ENCODE measurements at places on chromosomes 2 and 18. TPM values are rescaled to one million over a fixed set of nuclear protein-coding genes. Genes with fewer than 3 reads are reported as not detected.
A peak's percentile ranks its signal among the peaks of the same experiment; 100 is the strongest.

DNA sequence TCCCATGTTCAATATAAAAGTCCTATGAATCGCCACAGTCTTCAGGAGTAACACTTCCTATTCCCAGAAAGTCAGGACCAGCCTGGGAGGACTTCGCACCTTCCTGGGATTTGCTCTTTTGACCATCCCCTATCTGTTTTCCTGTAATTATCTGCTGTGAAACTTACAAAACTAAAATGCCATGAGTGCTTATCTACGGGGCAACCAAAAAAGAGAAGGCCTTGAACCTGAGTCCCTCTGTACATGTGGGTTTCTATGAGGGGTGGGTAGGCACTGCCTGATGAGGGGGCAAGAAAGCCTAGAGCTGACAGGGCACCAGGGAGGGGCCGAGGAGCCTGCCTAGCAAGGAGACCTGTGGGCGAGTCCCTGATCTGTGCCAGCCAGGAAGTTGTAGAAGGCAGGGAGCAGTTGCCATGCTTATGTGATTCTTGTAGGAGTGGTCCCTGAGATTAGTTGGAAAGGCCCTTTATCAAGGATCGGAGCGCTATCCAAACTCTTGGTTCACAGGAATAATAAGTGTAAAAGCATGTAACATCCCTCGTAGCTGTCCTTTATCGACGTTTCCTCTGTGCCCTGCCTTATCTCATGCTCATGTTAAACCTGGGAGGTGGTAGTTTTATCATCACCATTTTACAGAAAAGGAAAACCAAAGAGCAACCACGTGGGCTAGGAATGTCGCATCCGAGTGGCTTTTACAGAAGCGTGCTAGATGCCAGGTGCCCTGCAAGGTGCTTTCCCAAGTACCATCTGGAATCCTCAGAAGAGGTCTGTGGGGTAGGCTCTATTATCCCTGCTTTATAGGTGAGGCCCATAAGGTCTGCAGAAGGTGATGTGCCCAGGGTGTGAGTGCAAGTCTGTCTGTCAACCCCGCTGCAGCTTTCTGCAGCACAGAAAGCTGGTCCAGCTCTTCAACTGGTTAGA lies 111.8 kb downstream of the B3GNT2 start:
- no peak for DNase-seq

GRCh38 chr2:217930761-217931563 lies 71.8 kb downstream of the TNS1 start:
- no peak for DNase-seq

GRCh38 chr2:73832930-73833329 lies 4.2 kb downstream of the STAMBP start:
- no peak for DNase-seq

DNA sequence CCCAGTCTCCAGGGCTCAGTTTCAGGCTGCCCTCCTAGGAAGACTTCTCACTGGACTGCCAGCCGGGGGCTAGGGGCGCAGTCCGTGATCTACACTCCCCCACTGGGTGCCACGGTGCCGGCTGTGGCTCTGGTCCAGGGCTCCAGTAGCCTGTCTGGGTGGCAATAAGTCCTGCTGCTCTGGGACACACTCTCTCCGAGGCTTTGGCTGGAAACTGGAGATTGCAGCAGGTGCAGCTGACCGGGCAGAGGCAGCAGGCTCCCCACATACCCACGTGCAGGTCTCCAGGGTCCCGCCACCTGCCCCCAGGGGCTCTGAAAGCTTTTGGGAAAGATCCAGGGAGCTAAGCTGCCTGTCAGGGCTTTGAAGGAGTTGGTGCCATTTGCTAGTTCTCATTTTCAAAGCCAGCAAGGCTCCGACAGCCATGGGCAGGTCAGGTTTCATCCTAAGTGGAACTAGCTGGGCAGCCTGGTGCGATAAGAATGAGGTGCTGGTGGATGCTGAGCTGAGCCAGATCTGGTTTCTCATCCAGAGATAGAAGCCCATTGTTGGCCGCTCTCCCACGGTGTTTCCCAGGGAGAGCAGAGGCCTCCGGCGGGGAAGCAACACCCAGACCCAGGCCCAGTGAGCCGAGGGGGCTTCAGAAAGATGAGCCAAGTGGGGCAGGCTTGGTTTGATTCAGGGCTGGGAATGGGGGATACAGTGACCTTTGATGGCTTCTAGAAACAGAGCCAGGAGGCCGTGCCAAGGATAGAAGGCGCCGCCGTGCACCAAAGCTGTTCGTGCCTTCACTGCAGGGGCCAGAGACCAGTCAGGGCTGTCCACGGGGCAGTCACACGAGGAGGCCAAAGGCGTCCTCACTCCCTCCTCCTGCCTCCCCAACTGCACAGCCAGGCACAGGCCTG lies 141.7 kb upstream of the GPC1 start:
- no peak for DNase-seq

DNA sequence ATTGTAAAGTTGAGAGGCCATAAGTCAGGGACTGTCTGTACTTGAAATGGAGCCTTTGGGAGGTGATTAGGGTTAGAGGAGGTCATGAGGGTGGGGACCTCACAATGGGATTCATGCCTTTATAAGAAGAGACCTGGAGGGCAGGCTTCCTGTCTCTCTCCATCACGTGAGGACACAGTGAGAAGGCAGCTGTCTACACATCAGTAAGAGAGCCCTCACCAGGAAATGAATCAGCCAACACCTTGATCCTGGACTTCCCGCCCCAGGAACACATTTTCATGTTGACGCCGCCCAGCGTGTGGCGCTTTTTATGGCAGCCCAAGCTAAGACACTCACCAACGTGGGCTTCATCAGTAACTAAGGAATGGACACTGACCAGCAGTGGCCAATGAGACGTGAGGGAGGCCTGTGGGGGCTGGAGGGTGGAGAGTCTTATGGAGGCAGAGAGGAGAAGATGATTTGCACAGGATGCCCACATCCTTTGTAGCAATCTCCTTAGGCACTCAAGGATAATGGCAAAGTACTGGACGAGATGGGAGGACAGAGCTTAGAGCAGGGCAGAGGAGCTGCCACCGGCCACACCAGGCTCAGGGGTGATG lies 162.7 kb downstream of the EIPR1 start:
- DNase-seq, result no peak

DNA sequence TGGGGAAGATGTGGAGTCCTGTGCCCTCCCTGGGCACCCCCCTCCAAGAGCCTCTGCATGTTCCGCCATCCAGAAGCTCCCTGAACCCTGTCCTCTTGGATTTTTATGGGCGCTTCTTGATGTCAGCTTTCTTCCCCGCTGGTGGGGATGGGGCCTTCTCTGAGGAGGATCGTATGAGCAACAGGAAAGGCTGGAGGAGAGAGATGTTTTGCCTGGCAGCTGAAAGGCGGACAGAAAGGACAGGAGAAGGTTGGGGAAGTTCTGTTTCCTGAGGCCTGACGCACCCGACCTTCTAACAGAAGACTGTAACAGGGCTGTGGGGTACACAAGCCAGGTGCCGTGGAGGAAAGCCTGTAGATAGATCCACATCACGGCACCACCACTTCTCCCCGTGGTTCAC lies 238.8 kb downstream of the LDLRAD4 start:
- DNase-seq, result no peak

GRCh38 chr2:156800781-156801361 lies 364.7 kb downstream of the GPD2 start:
- DNase-seq, result no peak

DNA sequence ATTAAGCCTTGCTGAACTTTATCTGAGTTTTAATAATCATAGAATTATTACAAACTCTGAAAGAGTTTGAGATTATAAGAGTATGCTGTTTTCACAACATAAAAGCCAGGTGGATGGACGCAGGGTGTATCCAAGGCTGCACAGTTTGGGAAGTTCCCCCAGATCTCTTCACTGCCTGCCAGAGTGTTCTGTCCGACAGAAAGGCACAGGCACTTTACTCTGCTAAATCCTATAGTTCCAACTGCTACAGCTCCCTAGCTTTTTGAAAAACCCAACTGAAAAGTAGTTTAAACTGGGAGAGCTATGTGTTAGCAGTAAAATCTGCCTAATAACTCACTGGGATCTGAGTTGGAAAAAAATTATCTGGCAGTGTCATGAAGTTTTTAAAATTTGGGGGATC lies 38.0 kb downstream of the MFSD6 start:
- no peak for DNase-seq

- DNase-seq, result no peak
Observed at GRCh38 chr2:48419884-48420511, 110.0 kb upstream of the STON1 start.

GRCh38 chr18:33821503-33821902 lies 243.5 kb downstream of the ASXL3 start:
- DNase-seq, result peak; percentile 78

- peak; percentile 36 for DNase-seq
Observed at GRCh38 chr2:231709636-231709980, 1.3 kb downstream of the PTMA start.

GRCh38 chr18:10070561-10071000 lies 156.8 kb downstream of the VAPA start:
- no peak for DNase-seq

DNA sequence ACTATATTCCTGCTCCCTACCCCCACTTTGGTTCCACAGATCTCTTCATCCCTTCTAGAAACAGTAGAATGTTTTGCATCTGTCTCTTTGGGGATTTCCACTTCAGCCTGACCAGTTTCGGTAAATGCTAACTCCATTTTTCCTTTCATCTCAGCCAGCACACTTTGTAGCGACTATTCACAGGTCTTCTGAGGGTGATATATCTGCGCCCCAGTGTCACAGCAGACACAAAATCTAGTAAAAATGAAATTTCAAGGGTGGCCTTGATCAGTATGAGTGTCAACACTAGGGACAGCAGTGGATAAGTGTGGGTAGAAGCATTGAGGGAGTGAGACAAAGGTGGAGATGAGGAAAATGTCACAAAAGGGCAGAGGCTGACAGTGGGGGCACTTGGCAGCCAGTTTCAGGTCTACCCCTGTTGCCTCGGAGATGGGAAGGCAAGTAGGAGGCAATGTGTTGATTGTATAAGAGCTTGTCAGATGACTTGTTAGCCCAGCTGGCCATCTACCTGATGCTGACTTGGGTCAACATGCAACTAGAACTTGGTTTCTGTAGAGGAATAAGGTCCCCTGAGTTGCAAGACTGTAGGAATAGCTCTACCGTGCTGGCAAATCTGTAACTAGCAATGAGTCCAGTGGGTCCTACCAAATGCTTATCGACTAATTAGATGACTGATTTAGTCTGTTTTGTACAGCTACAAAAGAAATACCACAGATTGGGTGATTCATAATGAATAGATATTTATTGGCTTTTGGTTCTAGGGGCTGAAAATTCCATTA lies 60.7 kb downstream of the CXCR4 start:
- DNase-seq, result no peak

- peak; percentile 66 for DNase-seq
Observed at GRCh38 chr2:134866498-134867099, 28.2 kb downstream of the ACMSD start.

- no peak for DNase-seq
Observed at GRCh38 chr2:161983331-161983651, 90.7 kb downstream of the DPP4 start.

- no peak for DNase-seq
Observed at GRCh38 chr2:64731746-64732145, 78.0 kb upstream of the SERTAD2 start.

- no peak for DNase-seq
Observed at GRCh38 chr2:22991844-22992243, 393.1 kb upstream of the KLHL29 start.

DNA sequence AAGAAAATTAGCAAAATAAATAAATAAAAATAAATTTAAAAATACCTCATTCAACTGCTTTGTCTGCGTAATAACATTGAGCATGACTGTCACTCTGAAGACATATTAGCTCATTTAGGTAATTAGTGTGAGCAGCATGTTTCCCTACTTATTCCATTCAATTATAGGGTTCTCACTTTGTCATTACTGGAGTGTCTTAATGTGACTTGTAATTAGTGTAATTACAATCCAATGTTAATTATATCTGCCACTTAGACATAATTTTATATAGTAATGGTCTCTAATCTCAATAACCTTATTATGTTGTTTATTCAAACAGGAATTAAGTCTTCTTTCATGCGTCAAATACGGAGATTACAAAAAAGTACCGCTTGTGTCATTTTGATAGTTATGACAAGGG lies 893.9 kb upstream of the ACVR2A start:
- no peak for DNase-seq

DNA sequence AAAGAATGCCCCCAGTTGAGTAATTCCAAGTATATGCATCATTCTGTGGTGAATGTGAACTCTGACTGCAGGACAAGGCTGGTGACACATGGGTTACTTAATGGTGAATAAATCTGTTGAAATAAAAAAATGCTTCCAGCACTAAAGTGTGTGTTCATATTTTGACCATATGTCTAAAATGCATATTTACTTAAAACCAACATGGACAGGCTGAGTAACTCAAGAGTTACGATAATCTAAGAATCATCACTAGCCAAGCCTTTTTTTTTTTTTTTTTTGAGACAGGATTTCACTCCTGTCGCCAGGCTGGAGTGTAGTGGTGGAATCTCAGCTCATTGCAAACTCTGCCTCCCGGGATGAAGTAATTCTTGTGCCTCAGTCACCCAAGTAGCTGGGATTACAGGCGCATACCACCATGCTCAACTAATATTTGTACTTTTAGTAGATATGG lies 47.1 kb upstream of the CCBE1 start:
- DNase-seq, result peak; percentile 83

- DNase-seq, result no peak
Observed at GRCh38 chr2:18637196-18637595, 47.8 kb upstream of the NT5C1B start.

DNA sequence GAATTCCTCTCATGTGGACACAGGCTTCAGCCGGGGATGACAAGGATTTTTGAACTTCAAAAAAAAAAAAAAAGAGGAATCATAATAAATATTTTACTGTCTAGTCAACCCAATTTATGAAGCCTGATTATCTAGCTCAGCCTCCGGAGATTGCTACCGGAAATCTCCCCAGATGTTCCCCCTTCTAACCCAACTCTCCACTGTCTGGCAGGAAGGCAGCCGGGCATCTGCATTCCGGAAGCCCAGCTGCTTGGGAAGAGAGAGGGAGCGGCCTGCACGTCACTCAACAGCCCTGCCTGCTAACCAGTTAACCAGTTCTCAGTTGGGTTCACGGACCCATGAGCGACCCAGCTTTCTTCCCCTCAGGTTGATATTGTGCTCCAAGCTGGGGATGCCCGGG lies 87.2 kb upstream of the POU3F3 start:
- DNase-seq, result no peak

RAB6D gene
- total RNA-seq, result not detected

HSPD1 gene
- 143 TPM for total RNA-seq

CCL20 gene
- total RNA-seq, result 0.88 TPM

USP14 gene
- 97.3 TPM for total RNA-seq

DLGAP1 gene
- 1.7 TPM for total RNA-seq

NDC80 gene
- 15.3 TPM for total RNA-seq

VIL1 gene
- not detected for total RNA-seq
